NCI-H146 (cell line): ENCODE measurements at places on chromosomes 12 and 14.

DNA sequence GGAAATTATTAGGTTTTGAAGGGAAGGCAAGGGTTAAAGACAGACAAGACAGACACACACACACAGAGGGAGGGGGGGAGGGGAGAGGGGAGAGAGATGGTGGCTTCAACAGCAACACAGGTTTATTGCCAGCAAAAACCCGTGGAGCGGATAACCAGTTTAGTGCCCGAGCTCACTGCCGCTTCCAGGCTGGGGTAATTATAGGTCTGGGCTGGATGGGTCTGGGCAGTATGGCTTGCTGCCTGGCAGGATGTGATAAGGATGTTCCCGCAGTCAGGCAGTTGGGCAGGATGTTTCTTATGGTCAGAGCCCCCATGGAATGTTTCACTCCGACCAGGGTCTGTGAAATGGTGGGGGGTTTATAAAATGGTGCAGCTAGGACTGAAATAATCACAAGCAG, 4.4 kb upstream of the TDRD9 start:
- DNase-seq, result peak; percentile 71

GRCh38 chr12:154058-154457, 59.9 kb downstream of the SLC6A12 start:
- DNase-seq, result no peak

DNA sequence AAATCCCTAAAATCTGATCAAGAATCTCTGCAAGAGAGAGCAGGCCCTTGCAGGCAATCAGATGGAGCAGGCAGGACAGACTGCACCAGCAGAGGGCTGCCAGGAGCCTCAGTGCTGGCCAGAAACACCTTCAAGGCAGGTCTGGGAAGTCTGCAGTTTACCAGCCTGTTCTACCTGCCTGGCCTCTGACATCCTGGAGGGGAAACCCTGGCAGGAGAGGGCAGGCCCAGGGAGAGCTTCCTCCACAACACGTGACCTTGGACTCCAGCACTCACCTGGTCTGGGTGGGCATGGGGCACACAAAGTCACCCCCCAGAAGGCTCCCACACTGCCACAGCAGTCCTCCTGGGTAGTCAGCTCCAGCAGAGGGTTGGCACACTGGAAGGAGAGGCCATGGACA, 56.0 kb downstream of the ISCA2 start:
- DNase-seq, result no peak

DNA sequence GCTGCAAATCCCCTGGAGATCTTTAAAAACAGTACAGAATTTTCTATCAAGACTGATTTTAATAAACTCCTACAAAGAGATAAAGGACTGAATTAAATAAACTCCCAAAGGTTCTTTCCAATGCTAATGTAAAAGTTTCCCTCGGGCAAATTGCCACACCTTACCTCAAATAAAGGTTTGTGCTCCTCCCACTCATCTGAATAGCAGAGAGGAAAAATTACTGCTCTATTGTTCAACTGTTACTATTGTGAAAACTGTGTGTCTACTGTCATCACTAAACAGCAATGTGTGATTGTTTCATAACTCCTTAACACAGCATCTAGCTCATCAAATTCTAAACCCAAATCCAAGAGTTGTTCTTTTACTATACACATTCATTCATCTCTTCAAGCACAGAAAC, 3.2 kb downstream of the SPTLC2 start:
- no peak for DNase-seq

- DNase-seq, result no peak
These were observed 54.1 kb downstream of the PLXNC1 start for GRCh38 chr12:94202245-94203180.

DNA sequence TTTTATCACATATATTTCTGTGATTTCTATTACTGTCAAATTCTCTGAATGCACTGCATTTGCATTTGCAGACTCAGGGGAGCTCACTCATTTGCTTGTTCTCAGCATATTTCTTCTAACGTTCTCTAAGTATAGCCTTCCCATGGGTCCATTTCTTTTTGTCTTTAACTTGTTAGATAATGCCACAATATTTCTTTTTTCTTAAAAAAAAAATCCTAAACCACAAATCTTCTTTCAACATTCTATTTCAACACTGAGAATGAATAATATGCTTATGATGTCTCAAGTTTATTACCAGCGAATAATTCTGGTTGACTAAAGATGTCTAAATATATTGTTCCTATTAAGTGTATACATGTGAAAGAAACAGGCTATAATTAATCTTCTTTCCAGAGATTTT, 200.2 kb downstream of the ANO6 start:
- no peak for DNase-seq

GRCh38 chr14:103317251-103317650, 16.8 kb upstream of the EIF5 start:
- no peak for DNase-seq

- no peak for DNase-seq
These were observed 3.2 kb upstream of the TBX5 start for GRCh38 chr12:114408886-114409851.

DNA sequence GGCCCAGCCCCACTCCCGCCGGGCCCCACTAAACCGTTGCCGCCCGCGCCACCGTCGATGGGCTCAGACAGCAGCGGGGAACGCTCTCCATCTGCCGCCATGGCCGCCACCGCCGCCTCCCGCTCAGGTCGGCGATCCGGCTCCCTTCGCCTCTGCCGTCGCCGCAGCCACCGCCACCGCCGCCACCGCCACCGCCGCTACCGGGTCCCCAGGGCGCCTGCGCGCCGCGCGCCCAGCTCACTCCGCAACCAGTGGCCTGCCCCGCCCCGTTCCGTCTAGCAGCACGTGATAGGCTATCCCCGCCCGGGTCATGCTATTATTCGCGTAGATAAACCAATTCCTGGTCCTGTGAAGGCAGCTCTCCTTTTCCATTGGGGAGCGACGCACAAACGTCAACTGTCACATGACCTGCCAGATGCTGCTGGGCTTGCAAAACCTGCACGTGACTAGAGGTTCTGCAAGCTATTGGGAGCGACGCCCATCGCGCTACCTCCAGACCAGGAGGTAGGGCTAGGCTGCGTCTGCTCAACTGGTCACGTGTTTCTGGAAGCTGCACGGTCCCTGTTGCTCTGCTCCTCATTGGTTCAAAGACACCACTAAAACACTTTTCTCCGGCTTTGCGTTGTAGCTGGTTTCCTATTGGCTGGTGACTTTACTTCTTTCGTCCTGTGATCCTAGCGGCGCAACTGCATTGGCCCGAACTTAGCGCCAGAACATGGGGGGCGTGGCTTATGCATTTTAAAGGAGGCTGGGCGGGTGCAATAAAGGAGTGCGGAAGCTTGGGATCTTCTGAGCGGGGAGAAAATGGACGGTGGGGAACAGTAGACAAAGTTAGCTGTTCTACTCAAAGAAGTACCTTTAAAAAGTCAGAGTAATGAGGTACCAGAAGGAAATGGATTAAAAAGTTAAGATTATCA, at the start of gene PIP4P1:
TSS of gene PIP4P1 (minus strand) at position 210 of the 917 bp plus-strand sequence. CDS start at position 101, 109 bp downstream.
- DNase-seq, result peak; percentile 100

GRCh38 chr12:47020211-47020821, 59.1 kb upstream of the PCED1B start:
- no peak for DNase-seq

- DNase-seq, result no peak
These were observed 20.1 kb downstream of the CPM start for GRCh38 chr12:68912916-68913315.

GRCh38 chr12:114450515-114451300, 44.8 kb upstream of the TBX5 start:
- DNase-seq, result no peak

GRCh38 chr12:115791331-115791730, 486.2 kb downstream of the MED13L start:
- no peak for DNase-seq

- DNase-seq, result no peak
These were observed 360 bp upstream of the SLC35F4 start for GRCh38 chr14:57866199-57866705.

GRCh38 chr12:130186651-130187268, 24.5 kb downstream of the FZD10 start:
- DNase-seq, result no peak

GRCh38 chr12:102800565-102800964, 116.5 kb downstream of the PAH start:
- no peak for DNase-seq

- DNase-seq, result no peak
These were observed 1.5 kb downstream of the ITPK1 start for GRCh38 chr14:93114068-93114710.

DNA sequence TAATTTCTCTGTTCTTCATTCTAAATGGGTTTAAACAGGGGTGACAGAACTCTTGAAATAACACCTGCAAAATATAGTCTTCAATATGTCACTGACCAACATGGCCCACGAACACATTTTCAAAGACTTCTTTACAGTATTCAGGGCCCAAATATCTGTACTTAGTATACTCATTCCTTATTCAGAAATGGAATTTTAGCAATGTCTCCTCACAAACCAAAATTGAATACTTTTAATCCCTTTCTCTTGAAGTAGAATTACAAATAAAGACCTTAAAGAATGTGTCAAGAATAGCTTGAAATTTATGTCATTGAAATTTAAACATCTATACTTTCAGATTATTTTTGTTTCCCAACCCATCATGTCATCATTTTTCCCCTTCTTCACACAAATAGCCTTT, 263.1 kb downstream of the LRIG3 start:
- DNase-seq, result no peak

GRCh38 chr12:131312793-131313545, 359.3 kb downstream of the ADGRD1 start:
- no peak for DNase-seq

DNA sequence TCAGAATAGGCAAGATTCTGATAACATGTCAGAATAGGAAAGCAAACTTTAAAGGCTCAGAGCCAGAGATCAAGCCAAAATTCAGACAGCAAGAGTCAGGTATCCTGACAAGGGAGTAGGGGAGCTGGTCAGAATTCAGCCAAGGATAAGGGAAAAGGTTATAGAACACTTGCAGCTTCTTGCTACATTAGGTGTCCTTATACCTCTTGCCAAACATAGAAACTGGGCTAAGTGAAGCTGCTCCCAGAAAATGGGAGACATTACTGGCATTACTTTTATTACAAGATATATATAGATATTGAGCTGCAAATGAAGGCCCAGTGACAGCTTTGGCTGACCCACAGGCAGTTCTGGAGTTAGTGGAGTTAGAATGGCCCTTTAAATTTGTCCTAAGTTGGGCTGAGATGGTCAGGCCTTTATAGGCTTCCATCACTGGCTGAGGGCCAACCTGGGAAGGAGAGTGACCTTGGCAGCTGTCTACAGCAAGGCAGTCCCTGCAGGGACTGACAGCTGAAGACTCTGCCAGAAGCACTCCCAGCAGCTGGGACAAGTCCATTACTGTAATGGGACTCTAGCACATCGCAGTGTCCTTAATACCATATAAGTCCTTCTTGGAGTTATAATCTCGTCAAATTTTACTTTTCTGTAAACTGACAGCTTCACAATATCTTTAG, 83.0 kb downstream of the LRRC9 start:
- no peak for DNase-seq

DNA sequence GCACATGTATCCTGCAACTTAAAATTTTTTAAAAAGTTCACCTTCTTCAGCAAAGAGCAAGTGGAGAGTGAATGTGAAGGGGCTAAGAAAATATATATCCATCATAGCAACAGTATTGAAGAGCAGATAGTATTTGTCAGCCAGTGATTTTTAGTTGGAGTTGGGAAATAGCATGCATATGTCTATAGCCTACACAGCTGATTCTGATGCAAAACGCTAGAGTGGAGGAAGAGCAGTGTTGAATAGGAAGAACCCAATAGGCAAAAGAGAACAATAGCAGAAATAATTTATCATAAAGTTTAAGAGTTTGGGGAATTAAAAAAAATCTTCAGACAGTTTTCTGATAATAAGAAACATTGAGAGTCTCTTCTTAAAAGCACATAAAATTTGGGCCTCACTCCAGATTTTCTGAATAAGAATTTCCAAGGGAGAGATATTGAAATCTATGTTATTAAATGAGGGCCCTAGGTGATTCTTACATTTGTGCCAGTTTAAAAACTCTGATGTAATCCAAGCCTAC, 12.0 kb downstream of the PDE6H start:
- no peak for DNase-seq

- peak; percentile 85 for DNase-seq
These were observed 706 bp upstream of the PEX5 start for GRCh38 chr12:7188562-7189397.
